Mucosa of descending colon (tissue), 3 donors: ENCODE measurements at places on chromosomes 3 and 15.
A peak's percentile ranks its signal among the peaks of the same experiment; 100 is the strongest.

DNA sequence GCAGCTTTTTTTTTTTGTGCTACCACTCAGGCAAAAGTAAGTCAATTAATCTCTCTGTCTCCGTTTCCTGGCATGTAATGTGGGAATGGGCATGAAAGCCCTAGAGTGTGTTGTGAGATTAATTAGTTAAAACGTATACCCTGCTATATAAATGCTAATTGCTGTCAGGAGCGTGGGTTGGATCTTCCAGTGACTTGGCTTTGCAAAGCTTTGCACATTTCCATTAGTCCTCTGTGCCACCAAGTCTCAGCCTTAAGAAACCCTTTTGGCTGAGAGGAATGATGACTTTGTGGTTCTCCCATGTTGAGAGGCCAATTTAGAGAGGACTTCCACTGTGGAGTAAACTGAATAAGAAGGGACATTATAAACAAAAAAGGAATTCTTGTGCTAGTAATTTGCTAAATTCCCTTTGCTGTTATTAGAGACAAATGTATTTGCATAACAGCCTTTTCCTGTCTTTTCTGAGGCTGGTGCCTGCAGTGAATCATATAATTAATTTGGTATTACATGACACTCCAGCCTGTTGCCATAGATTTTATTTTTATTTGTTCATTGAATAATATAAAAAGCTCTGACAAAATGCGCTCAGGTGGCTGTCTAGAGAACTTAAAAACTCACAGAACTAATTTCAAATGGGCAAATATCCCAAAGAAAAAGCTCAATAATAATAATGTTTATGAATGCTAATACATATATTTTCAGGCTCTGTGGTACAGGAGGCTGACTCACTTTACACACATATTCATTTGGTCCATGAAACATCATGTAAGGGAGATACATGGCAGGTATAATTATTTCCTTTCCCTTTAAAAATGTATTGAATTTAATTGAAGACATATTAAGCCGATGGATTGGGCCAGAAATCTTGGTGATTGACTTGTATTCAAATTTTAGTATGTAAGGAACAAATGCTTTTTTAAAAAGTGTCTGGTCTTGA is 82.7 kb downstream of the IL1RAP start:
- no peak for DNase-seq

DNA sequence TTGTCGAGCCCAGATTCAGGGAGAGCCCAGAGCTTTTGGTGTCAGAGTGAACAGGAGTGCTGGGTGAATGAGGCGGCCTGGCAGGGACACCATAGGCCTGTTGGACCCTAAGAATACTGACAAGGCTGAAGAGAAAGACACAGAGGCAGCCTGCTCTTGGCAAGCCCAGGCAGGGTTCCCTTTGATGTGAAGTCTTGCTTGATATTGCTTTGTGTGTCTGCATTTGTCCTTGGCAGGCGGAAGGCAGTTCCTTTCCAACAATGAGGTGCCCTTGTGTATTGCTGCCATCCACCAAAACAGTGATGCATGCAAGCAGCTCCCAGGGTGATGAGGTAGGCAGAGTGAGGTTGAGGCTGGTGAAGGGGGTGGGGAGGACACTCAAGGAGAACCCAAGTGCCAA is 152.7 kb upstream of the TSC22D2 start:
- no peak for DNase-seq

DNA sequence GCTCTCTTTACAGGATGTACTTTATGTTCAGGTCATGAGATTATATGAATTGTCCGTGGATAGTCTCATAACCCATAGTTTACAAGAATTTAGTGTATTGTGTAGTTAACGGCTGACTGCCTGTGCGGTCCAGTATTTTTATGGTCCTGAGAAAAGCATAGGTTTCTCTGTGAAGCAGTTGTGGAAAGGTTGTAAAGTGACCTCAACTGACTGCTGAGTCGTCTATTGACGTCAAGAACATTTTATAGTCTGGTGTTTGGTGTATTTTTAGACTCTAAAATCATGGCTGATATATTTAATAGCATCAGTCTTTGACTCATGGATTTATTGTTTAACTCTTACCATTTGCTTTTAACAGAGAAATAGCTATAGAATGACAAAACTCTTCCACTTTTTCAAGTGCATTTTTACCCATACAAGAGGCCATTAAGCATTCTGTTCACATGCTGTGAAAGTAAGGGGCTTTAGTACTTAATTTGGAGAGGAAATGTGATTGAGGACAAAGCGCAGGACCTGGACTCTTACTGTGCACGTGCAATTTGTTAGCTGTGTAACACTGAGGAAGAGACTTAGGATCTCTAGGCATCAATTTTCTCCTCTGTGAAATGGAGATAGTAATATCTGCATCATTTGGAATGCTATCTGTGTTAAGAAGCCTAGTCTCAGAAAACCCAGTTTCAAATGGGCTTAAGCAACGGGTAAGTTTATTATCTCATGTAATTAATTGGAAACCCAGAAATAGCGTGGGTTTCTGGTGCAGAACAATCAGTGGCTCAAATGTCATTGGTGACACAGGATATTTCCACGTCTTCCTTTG is 240.8 kb downstream of the NFKBIZ start:
- peak; percentile 51 for DNase-seq

DNA sequence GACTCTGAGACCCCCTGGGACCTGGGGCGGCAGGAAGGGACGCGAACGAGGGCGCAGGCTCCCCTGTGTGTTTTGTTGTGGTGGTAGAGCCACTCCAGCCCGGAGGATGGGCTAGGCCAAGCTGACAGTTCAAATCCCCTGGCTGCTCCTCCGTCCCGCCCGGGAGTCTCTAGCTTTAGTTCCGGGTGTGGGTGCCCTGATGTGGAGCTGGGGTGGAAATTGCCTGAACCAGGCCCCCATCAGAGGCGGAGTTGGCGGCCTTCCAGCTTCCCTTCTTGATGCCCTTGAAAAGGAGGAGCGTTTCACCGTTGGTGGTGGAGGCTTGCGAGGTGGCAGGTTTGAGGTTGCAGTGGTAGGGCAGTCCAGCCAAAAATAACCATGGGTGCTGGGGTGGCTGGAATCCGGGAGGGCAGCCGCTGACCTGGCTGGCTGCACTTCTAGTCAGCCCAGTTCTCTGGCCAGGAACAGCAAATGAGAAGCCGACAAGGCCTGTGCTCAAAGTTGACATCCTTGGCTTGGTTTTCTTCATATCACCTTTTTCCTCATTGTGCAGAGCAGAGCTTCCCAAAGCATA is 817 bp downstream of the CLK3 start:
- DNase-seq: peak; percentile 91

GRCh38 chr15:66253418-66254088 is at the start of gene MEGF11:
MEGF11 (minus strand) TSS chr15:66253750; CDS start chr15:66128403, 125,347 bp downstream.
- peak; percentile 11 for DNase-seq

DNA sequence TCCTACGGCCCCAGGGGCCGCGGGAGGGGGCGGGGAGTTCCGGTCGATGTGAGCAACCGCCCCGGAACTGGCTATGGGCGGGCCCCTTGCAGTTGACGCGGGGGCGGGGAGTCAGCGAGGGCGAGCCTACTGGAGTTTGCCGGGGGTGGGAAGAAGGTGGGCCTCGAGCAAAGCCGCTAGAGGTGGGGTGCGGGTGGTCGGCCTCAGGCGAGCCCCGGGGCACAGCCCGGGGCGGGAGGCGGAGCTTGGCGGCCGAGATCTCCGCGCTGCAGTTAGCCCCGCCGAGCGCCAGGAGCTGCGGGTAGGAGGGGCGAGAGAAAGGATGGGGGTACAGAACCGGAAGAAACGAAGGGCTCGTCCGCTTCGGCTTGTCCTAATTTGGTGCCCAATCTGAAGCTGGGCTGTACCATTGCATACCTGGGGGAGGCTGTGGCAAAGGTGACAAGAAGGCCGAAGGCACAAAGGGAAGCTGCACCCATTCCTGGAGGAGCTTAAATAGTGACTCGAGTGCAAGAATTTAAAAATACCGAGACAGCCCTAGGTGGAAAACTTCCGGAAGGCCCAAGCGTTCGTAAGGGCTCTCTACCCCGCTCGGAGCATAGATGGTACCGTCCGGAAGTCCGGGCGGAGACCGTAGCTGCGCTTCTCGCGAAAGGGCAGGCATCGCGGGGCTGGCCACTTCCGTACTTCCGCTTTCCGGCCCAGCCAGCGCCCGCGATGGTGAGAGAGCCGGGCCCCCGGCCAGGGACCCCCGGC is at the start of the genes ARPC4 and TADA3:
TSS of gene ARPC4 (plus strand) at position 678 of the 756 bp plus-strand sequence. CDS start at position 718, 40 bp downstream.
TSS of gene TADA3 (minus strand) at position 69 of the 756 bp plus-strand sequence. CDS start 1,007 bp downstream, outside the sequence.
- peak; percentile 95 for DNase-seq

GRCh38 chr3:66038384-66038725 is 363 bp downstream of the MAGI1 start:
- DNase-seq: peak; percentile 75

DNA sequence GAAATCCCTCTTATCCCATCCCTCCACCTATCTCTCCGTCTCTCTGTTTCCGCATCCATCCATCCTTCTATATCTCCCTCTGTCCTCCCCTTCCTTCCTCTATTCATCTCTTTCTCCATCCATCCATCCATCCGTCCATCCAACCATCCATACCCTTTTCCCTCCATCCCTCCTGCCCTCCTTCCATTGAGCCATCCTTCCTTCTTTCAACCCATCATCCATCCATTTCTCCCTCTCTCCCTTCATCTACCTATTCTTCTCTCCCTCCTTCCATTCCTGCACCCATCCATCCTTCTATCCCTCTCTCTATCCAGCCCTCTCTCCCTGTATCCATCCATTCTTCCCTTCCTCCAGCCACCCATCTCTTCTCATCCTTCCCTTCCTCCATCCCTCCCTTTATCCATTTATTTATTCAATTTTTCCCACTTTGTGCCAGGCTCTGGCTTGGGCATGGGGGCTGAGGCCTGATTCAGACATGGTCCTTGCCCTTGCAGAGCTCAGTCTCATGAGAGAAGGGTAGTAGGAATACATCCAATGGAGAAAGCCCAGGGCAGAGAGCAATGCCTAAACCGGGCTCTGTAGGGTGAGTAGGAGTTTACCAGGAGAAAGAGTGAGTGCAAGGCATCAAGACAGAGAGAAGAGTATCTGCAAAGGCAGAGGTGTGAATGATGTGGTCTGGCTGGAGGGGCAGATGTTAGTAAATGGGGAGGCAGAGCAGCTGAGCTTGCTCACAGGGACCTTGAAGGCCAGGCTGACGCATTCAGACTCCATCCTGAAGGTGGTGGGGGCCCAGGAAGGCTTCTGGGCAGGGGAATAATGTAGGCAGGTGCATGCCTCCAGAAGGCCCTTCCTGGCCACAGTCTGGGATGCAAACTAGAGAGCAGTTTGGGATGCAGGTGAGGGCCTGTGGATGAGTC is 19.5 kb upstream of the FBLN2 start:
- DNase-seq: no peak

DNA sequence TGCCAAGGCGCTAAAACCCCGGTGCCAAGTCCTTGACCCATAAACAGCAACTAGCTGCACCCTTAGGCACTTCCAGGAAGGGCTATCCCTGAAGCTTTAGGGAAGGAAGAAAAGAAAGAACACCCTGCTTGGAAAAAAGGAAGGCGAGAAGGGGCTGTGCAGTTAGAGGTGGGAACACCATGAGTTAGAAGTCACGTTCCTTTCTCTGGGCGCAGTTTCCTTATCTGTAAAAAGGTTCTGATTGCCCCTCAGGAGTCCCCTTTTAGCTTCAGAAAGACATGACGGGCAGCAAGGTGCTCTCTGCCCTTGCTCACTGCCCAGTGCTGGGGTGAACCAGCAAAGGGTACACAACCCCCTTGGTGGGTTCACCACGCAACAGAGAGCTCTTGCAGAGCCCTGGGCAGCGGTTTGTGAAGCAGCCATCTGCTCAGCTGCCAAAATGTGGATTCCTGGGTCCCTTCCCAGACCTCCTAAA is 798 bp downstream of the GCHFR start:
- DNase-seq: no peak

GRCh38 chr15:31082771-31083369 is 18.7 kb downstream of the TRPM1 start:
- no peak for DNase-seq

GRCh38 chr3:81666502-81667121 is 94.8 kb downstream of the GBE1 start:
- DNase-seq: no peak

DNA sequence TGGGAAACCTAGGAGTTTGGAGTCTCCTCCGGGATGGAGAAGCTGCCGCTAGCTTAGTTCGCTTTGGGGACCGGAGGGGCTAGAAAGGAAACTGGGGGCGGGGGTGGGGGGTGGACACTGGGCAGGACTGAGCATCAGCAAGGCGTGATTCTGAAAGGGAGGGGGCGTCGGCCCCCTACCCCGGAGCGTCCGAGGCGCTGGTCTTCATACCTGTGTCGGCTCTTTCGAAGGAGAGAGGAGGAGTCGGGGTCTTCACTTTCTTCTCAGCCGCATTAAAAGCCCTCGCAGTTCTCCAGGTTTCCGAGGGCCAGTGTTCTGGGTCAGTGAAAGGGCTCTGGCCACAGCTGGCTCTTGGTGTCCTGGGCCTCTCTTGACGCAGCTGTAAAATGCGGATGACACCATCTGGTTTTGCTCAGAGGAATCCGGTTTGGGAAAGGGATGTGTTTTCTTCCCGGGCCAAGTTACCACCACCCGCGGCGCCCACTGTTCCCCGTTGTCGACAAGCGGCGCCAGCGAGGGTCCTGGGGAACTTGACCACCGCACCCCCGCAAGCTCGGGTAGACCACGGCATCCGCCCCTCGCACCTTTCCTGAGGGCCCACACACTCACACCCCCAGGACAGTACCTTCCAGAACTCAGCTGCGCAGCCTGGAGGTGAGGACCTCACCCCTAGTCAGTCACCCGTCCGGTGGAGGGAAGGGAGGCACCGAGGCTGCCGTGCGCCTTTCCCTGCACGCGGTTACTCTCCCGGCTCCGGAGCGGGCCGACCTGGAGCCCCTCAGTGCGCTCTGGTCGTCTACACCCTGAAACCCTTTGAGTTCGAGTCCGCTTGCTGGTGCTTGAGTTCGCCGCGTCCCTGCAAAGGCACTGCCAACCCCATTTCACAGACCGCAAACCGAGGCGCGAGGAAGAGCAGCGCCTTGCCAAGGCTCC is 660 bp downstream of the CCK start:
- DNase-seq: no peak

- DNase-seq: no peak
Measured at GRCh38 chr15:63858881-63859280, 25.1 kb upstream of the HERC1 start.

- DNase-seq: no peak
Measured at GRCh38 chr3:40178012-40178594, 131.4 kb upstream of the EIF1B start.

DNA sequence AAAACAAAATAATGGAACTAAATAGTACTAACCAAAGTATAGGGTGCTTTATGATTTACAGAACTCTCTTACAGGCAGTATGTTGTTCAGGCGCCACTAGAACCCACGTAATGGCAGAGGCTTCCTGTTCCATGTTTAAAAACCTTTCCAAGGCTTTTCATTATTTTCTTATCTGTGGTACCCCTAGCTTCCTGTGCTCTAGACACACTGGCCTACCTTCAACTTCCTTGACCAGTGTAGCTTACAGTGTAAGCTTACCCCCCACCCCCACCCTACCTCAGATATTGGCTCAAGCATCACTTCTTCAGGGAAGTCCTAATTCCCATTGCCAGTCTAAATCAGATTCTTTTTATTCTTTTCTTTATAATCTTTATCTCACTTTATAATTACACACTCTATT is 2.9 kb downstream of the NR2C2 start:
- DNase-seq: no peak
